ENCODE measurements at places on chromosomes 3 and 15.

- no peak for DNase-seq
These were observed 54.9 kb downstream of the FRMD4B start for GRCh38 chr3:69330891-69331400.

GRCh38 chr3:12286927-12287726, 1.7 kb upstream of the PPARG start:
- DNase-seq, result no peak

GRCh38 chr15:60672400-60672799, 193.5 kb upstream of the ICE2 start:
- no peak for DNase-seq

- DNase-seq, result no peak
These were observed 2.7 kb downstream of the ZMAT3 start for GRCh38 chr3:179068779-179069530.

GRCh38 chr3:32249184-32249782, 10.8 kb downstream of the CMTM8 start:
- no peak for DNase-seq

DNA sequence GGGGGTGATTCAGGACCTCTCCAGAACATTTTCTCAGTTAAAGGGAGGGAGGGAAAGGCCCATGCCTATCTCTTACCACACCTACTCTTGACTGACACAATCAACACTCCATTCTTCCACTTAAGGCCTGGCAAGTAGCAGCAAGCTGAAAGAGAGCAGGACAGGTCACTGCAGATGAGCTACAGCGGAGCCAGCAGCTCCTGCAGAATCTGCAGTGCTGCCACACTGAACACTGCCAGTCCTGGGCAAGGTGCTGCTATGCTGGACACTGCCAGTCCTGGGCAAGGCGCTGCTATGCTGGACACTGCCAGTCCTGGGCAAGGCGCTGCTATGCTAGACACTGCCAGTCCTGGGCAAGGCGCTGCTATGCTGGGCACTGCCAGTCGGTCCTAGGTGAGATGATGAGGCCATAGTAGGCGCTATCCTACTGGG, 143.7 kb downstream of the MYLK start:
- DNase-seq, result no peak

GRCh38 chr3:87101861-87102625, 111.1 kb upstream of the VGLL3 start:
- no peak for DNase-seq

- no peak for DNase-seq
These were observed 177.2 kb downstream of the POLR2M start for GRCh38 chr15:57883701-57884100.

DNA sequence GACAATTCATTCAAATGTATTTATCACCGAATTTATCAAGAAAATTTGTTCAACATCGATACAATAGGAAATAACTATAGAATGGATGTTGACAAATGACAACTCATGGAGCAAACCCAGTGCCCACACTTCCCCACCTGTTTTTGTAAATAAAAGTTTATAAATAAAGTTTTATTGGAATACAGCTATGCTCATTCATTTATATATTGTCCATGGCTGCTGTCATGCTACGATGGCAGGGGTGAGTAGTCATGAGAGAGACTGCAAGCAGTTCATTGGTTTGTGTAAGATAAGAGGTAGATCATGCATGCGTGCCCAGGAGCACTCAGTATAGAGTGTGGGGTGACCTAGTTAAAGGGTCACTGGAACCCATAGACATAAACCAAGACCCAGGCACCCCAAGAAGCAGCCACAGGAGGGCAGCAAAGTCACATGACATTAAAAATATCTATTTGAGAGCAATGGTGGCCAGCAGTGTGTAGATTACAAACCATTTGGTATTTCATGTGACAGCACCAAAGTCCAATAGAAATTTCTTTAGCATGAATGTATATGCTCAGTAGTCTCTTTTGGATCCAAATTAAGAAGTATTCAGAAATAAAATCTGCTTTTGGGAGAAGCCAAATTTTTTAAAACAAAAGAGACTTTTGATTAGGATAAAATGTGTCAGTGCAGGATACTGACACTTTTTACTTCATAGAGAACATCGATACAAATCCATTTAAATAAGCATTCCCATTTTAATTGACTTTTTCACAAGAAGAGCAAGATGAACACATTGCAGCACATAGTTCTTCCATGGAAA, 794.8 kb downstream of the MCTP2 start:
- no peak for DNase-seq

- no peak for DNase-seq
These were observed 199.1 kb downstream of the FAM43A start for GRCh38 chr3:194884649-194885315.

- peak; percentile 52 for DNase-seq
These were observed 25.4 kb upstream of the OTOL1 start for GRCh38 chr3:161471211-161471610.

GRCh38 chr3:110246796-110247376, 824.7 kb upstream of the NECTIN3 start:
- DNase-seq, result no peak

DNA sequence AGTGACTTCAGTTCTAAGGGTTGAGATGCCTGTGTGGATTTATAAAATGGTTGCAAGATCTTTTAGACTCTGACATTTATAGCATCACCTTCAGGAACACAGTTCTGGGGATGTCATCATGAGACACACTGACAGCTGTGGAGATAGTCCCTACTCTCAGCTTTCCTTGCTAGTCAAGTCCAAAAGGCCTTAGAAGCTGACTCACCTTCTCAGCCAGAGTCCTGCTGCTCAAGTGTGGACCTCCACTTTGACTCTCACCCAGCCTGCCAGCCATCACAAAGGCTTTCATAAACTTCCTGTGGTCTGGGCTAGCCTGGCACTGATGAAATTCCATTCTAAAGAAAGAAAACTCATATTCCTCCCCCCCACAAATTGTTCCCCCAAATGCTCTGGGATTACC, 44.8 kb downstream of the TMEM39A start:
- DNase-seq, result no peak

GRCh38 chr3:62939707-62940106, 64.5 kb upstream of the CADPS start:
- no peak for DNase-seq

DNA sequence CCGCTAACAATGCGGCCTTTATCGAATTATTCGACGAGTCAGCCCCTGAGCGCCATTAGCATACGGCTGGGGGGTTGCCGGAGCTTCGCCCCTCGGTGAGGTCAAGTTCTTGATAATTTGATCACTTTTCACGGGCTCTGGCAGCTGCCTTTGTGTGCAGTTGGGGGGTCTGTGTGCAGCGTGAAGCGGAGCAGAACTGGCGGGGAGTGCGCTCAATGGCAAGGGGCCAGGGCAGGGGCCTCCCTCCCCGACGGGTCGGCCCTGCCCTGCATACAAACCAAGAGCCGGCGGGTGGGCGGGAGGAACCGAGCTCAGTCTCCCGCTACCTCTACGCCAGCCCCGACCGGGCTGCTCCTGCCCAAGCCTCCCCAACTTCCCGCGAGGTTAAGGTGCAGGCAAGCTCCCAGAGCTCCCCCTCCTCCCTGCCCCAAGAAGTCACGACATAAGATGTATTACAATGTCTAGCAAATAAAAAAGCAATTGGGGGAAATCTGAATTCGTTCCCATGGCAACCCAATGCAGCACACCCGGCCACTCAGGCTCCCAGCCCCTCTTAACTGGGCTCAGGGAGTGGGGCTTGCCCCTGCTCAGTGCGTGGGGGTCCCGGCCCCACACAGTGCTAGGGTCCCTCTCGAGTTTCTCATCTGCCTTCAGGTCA, 34.1 kb upstream of the POLG start:
- no peak for DNase-seq

GRCh38 chr15:77349666-77350065, 70.2 kb downstream of the PEAK1 start:
- no peak for DNase-seq

DNA sequence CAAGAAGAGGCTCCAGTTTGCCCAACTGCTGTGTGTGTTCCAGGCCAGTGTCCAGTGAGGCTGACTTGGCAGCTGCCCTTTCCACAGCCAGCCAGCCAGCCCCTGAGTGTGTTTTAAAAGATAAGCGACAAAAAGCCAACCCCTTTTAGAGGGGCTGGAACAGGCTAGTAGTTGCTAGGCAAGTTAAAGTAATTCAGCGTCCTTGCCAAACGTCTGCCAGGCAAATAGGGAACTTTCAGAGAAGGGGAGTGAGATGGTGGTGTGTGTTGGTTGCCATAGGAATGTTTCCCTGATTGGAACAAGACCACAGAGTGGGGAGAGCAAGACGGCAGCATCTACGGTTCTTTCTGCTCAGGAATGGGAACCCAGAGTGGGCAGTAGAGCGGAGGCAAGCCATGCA, 86.3 kb downstream of the TMEM108 start:
- DNase-seq, result peak; percentile 10

DNA sequence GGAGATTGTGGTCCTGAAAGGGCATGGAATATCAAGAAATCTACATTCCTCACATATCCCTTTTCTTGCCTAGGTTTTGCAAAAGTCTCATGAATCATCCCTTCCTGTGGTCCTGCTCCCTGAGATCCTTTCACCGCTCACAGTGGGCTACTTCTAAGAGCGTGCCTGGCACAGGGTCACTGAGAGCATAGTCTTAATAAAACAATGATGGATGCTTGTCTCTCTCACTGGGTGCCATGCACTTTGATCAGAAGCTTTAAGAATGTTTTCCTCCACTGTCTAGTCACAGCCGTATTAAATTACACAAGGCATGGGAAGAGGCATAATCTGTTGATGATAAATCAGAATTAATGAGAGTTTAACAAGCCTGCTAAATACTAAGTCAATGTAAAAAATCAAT, 269.7 kb upstream of the ATP10A start:
- no peak for DNase-seq

DNA sequence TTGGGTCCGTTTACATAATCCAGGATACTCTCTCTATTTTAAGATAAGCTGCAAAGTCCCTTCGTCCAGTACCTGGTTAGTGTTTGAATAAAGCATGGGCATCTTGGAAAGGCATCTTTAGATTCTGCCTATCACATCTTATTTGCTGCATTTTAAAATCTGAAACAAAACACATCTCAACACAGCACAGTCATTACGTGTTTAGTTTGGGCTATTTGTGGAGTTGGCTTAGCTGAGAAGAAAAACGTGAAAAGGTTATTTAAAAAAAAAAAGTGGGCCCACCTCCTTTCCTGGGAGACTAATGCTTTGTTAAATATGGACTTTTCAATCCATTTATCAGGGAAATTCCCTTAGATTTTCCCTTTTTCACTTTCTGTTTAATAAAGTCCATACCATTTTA, 174.5 kb upstream of the WNT5A start:
- no peak for DNase-seq

- no peak for DNase-seq
These were observed 157.5 kb upstream of the HES1 start for GRCh38 chr3:193978486-193978885.

GRCh38 chr3:187209491-187209890, 12.2 kb downstream of the RTP1 start:
- no peak for DNase-seq

DNA sequence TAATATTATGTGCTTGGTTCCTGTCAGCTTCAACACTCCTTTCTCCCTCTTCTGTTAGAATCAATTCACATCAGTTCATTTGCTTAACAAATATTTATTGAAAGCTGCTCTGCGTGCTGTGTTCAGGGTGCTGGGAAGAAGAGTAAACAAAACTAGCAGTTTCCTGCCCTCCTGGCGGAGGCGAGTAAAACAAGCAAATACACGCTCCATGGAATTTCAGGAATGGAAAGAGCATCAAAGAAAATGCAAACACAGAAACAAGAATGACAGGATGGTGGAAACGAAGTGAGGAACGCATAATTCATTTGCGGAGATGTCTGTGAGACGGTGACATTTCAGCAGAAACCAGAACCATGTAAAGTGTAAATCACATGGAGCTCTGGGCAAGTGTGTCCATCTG, 49.4 kb upstream of the SPTSSB start:
- no peak for DNase-seq

GRCh38 chr3:37812499-37812896, 49.2 kb upstream of the CTDSPL start:
- no peak for DNase-seq

DNA sequence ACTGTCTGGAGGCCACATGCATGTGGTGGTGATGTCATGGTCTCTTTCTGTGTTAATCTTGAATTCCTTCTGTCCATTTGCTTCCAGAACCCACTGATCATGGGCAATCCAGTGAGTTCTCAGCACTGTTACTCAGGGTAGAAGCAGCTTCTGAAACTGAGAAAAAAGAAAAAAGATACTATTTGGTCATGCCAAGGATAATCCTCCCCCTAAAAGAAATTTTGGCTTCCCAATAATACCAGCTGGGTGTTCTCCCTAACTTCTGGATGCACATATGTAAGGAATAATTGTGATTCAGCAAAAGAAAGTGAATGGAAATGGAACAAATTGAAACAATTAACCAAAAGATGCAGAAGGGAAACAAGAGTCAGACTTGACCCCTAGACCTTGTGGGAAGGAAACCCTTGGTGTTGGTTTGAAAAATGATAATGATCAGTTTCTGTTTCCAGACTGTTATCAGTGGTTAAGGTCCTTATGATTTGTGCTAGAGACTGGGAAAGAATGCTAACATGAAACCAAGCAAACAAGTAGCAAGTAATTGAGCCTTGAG, 92.3 kb downstream of the RBMS3 start:
- no peak for DNase-seq

- DNase-seq, result no peak
These were observed 2.1 kb downstream of the ISL2 start for GRCh38 chr15:76338486-76339304.

DNA sequence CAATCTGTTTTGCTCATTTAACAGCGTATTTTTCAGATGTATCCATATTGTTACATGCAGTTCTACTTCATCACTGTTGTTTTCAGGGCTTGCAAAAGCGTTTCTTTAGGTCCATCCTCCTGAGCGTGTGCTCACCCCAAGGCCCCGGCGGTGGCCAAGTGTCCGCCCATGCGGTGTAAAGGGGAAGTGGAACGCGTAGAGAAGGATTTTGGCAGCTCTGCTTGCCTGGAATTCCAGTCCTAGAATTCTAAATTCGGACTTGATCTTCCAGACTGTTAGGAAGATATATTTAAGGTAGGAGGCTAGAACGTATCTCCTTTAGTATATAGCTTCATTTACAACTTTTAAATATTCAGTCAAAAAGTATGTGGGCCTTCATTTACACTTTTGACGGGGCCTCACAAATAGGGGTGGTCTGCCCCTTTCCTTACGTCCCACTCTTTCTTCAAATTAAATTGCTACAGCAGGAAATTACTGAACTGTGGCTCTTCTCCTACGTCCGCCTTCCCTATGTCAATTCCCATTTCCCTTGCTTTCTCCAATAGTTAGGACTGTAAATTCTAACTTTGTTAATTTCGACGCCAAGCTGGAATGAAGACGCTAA, 609 bp upstream of the TBC1D23 start:
- peak; percentile 46 for DNase-seq

GRCh38 chr3:61571516-61572336, 10.4 kb downstream of the PTPRG start:
- no peak for DNase-seq

- DNase-seq, result no peak
These were observed 27.0 kb downstream of the VIPR1 start for GRCh38 chr3:42529468-42529867.

DNA sequence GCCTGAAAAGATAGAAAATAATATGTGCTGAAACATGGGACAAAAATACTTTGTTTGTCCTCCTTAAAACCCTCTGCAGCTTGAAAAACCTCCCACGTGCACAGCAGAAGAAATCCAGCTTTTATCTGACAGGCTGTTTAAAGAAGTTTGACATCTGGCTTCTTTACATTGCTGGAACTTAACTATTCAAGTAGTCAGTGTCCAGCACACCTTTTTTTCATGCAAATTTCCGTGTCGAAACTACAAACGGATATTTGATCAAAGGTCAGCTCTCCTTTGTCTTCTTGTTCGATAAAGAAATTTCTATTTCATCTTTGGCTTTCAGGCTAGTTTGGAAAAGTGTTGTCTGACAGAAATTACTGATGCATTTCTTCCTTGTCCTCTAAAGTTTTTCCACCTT, 66.8 kb upstream of the KBTBD8 start:
- DNase-seq, result no peak

Measured in cerebellum (tissue), 4 donors.